RPMI8226 (cell line): ENCODE measurements at places on chromosomes 12 and 14.
A peak's percentile ranks its signal among the peaks of the same experiment; 100 is the strongest.

DNA sequence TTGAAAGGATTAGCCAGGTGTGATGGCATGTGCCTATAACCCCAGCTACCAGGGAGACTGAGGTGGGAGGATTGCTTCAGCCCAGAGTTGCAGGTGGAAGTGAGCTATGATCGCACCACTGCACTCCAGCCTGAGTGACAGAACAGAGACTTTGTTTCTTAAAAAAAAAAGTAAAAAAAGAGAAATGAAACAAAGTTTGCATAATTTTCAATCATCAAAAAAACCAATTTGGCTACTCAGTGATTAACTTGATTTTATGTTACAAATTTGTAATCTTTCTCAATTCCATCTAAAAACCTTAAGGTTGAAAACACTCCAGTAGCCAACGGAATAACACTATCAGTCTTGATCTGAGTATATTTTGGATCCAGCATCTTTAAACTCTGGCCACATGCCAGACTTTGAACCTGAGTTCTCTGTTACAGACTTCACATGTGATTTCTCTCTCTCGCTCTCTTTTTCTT lies 12.6 kb upstream of the DENND5B start:
- peak; percentile 39 for DNase-seq

- no peak for DNase-seq
These were observed 120.1 kb downstream of the SMOC1 start for GRCh38 chr14:69999261-69999674.

GRCh38 chr14:64184103-64184729 lies 110.0 kb downstream of the ESR2 start:
- no peak for DNase-seq

DNA sequence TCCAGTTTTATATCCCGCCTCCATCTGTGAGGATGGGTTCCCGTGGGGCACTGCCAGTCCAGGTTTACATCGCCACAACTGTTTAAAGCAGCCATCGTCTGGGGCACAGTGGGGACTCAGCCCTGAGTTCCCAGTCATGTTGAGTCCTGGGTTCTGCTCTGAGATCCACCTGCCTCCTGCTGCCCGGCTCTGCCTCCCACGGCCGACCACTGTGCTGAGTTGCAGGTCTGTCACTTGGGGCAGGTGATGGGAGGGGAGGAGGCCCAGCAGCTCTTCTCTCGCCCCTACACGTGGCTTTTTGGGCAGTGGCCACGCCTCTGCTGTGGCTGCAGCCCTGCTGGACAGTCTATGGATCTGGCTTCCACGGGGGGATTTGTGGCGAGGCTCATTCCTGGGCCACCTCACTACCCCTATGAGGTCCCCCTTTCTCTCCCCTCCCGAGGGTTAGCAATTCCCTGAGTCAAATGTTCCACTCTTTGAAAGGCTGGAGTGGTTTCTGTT lies 143.0 kb downstream of the ADGRD1 start:
- DNase-seq, result no peak

GRCh38 chr12:4215229-4216186 lies 58.1 kb upstream of the CCND2 start:
- DNase-seq, result peak; percentile 95

DNA sequence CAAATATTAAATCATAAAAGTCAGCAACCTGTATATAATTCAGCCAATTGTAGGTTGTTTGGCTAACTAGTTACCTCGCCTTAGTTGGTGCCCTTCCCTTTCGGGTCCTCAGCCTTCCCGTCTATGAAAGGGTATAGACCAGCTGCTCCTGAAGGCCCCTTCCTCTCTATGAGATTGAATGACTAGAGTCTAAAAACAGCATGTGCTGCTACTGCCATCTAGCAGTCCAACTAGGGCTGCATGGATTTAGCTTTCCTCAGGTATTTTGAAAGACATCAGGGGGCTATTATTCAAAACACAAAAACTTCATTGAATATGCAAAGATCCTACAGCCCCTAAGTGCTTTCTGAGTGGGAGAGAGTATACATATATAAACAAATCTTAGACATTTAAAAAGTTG lies 37.0 kb upstream of the TMEM263 start:
- DNase-seq, result peak; percentile 24

GRCh38 chr14:36935976-36936678 lies 236.3 kb downstream of the SLC25A21 start:
- no peak for DNase-seq

DNA sequence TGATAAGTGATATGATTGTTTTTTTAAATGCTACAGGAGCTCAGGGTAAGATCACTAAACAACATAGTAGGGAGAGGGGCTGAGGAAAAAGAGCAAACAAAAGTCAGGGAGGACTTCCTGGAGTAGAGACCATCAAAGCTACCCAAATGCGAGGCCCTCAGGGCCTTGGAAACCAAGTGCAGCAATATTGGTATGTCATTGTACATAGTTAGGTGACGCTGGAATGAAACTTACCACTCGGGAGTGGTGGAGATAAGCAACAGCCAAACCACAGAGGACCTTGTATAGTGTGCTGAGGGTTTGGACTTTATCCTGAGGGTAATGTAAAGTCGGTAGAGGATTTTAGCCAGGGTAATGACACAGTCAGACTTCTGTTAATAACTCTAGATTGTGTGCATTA lies 13.8 kb downstream of the KITLG start:
- no peak for DNase-seq

DNA sequence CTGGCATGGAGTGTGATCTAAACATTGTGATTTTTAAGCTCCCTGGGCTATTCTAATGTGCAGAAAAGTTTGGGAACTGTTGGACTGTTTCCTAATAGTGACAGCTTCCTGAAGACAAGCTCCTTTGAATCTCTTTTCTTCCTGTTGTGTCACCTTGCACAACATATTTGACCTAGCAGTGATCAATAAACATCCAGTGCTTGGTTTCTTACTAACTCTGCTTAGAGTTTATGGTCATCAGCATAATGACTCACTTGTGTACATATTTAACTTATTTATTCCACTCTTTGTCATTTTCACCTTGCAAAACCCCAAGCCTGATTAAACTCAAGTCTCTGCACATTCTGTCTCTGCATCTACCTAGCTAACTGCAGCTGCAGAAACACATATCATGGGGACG lies 27.3 kb upstream of the TBC1D30 start:
- no peak for DNase-seq

- no peak for DNase-seq
These were observed 8.5 kb downstream of the TMEM233 start for GRCh38 chr12:119601877-119602733.

- DNase-seq, result no peak
These were observed 70.1 kb upstream of the STRN3 start for GRCh38 chr14:31096255-31096654.

- no peak for DNase-seq
These were observed 138.5 kb upstream of the SRRM4 start for GRCh38 chr12:118842866-118843265.

- no peak for DNase-seq
These were observed 191.4 kb upstream of the BCL2L14 start for GRCh38 chr12:11879306-11879705.

- peak; percentile 16 for DNase-seq
These were observed 12.8 kb downstream of the TUNAR start for GRCh38 chr14:95889236-95889979.

GRCh38 chr12:84463741-84464495 lies 448.7 kb downstream of the SLC6A15 start:
- DNase-seq, result no peak

DNA sequence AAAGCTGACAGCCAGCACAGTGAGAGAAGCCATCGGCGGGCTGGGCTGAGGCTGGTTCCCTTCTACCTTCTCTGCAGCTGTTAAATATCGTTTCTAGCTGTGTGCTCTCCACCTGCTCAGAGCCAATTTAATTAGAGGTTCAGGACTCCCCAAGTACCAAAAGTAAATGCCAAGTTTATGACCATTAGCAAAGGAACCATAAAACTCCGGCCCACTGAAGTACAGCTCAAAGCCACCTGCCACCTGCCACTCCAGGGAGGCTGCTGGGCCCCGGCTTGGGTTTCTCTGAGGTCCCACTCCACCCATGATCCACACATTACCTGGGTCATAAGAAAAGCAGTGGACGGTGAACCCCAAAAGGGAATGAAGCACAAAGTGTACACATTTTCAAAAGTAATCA lies 272.8 kb downstream of the KSR2 start:
- DNase-seq, result no peak

DNA sequence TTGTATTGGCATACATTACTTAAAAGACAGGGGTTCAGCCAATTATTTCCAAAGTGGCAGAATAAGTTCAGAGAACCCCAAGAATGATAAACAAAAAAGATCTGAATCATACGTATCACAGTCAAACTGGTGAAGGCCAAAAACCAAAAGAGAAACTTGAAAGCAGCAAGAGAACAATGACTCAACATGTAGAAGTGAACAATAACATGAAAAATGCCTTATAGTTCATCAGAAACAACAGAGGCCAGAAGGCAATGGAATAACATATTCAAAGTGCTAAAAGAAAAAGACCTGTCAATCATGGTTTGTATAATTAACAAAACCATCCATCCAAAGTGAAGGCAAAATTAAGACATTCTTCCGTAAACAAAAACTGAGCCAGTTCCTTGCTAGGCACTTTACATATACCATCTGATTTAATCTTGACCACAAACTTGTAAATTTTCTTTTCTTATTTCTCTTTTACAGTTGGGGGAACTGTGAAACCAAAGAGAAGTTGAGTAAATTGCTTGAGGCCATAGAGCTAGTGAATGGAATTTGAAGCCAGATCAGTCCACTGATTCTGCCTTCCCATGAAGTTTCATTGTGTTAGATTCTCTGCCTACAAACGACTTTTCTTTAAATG lies 232.1 kb upstream of the SEL1L start:
- no peak for DNase-seq

DNA sequence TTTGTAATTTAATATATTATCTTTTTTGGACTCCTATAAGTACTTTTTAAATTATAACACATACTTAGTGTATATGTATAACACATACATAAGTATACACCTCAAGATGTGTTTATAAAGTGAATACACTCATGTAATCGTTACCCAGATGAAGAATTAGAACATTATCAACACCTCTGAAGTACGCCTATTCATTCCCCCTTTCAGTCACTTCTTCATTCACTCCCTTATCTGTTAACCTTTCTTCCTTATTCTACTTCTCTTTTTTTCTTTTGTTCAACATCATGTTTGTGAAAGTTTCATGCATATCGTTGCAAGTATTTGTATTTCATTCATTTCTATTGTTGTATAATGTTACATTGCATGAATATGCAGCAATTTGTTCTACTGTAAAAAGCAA lies 98.5 kb downstream of the ARID2 start:
- DNase-seq, result no peak
